Caco-2 (cell line): ENCODE measurements at places on chromosomes 2 and 18.

- DNase-seq: no peak
These were observed 4.5 kb upstream of the IL18RAP start for GRCh38 chr2:102418421-102418961.

DNA sequence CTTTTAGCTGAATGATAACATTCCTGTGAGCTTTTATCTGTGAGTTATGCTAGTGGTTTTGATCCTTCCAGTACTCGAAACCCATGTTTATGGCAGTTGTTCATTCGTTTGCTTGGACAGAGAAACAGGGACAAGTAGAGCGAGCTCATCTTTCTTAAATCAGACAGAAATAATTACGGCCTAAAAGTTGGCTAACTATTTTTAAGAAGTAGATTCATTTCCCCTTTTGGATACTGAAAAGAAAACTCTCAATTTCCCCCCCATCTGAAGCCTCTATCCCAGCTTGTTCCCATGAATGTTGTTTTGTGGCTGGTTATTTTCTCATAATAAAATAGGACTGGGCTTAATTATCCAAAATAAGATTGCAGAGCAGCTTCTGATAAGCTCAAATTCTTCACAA is 67.1 kb downstream of the ANTXR1 start:
- no peak for DNase-seq

DNA sequence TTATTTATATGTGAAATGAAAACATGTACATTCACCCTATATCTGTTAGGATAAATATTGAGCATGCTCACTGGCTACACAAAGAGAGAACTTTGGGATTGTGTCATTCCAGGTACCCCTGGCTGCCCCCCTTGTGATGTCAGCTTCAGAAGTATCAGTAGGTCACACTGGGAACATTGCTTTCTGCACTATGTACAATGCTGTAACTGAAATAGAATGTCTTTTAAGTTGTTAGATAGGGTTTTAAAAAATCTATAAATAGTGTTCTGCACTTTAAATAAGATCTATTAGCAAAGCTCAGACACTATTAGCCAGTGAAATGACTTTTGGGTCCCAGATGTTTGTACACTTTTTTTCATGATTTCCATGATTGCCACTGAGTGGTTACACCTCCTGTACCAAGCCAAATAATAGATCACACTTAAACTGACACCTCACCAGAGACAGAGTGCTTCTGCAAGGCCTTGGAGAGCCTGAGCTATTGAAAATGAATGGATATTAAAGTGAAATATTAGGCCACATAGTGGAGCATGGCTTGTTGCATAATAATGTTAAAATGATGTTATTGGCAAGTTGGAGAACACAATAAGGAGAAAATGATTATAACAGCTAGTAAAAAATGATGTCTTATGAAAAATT is 297.0 kb upstream of the NXPH2 start:
- DNase-seq: no peak

- DNase-seq: no peak
These were observed 1582.3 kb upstream of the TMEFF2 start for GRCh38 chr2:193776988-193777387.

GRCh38 chr2:36561237-36561944 is 36.6 kb downstream of the FEZ2 start:
- DNase-seq: no peak

DNA sequence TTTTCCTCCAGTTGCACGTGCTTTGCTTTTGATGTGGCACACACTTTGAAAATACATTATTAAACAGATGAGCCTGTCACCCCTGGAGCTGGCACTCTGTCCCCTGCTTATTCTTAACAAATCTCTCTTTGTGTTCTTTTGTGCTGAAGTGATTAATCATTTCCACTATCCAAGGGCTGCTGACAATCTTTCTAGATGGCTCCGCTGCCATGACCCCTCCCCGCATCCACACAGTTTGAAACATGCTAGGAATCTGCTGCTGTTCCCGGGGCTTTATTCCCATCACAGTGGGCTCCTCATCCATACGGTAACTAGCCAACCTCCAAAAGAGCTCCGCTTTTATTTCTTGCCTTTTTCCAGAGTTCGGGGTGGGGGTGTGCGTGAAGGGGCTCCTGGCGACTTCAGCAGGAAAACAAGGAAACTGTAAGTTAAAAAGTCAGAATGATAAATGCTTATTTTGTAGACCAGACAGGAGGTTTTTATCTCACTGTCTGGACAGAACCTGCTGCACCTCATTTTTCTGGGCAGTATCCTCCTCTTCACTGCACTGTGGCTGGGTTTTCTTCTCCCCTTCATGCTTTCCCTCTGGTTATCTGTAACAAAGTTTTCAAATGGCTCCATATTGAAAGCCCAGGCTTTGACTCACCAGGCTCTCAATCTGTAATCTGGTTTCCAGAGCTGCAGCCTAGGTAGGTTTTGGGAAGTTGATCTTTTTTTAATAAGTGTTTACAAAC is 319.7 kb downstream of the AFF3 start:
- no peak for DNase-seq

DNA sequence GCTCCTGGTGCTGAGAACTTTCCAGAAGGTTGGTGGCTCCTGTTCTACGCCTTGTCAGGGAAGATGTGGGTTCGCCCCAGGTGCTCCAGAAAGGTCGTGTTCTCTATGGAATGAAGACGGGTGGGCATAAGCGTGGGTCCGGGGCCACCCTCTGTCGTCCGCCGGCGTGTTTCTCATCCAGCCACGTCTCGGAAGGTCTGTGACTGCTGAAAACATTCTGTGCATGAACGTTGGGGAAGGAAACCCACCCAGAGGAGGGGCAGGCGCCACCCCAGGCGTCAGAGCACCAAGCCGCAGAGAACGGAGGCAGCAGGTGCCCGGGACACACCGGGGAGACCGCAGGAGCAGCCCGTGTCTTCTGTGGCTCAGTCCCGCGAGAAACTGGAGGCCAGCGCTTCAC is 118.2 kb downstream of the RTP5 start:
- no peak for DNase-seq

GRCh38 chr18:33316146-33316587 is 124.4 kb downstream of the CCDC178 start:
- DNase-seq: no peak

- no peak for DNase-seq
These were observed 58.8 kb downstream of the PRKRA start for GRCh38 chr2:178392215-178392614.

DNA sequence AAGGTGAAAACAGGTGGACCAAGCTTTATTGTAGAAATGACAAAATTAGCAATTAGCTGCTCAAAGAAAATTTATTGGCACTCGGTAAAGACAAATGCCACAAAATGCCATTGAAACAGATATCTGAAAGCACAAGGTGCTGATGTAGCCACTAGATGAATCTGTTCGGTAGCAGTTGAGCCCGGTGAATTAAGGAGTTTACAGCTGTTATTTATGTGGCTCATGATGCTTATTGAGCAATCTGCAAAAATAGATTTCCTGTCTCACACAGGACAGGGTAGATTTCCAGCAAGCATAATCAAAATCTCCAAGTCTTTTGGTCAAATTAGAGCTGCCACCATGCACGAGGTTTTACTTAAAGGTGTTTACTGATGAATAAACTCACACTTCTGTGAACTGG is 182.2 kb downstream of the PPP1R1C start:
- DNase-seq: no peak
